HepG2 (cell line): ENCODE measurements at places on chromosomes 3 and 15. TPM values are rescaled to one million over a fixed set of nuclear protein-coding genes. Genes with fewer than 3 reads are reported as not detected.

- no peak overlapping the region for H3K4me3 ChIP-seq
- H3K27ac ChIP-seq, result no peak overlapping the region
- DNase-seq, result peak; percentile 64
- H3K27me3 ChIP-seq, result no peaks in the 10 kb centered on the region
Observed at GRCh38 chr15:65856821-65857455, 12.4 kb upstream of the RAB11A start.

GRCh38 chr3:184574515-184575417 is 13.2 kb downstream of the EPHB3 start:
- H3K4me3 ChIP-seq, result no peak overlapping the region
- peaks cover 33% of the 10 kb centered on the region for H3K27me3 ChIP-seq
- peaks cover 16% of the 10 kb centered on the region for H3K4me1 ChIP-seq
- no peaks in the 10 kb centered on the region for H3K36me3 ChIP-seq

- H3K36me3 ChIP-seq, result peaks cover 79% of the 10 kb centered on the region
- no peaks in the 10 kb centered on the region for H3K27me3 ChIP-seq
- no peak overlapping the region for H3K27ac ChIP-seq
- H3K4me1 ChIP-seq, result peaks cover 7% of the 10 kb centered on the region; the same call in 1 of the 2 replicates
- no peak overlapping the region for H3K4me3 ChIP-seq
Observed at GRCh38 chr15:40032125-40032839, 6.7 kb downstream of the SRP14 start.

DNA sequence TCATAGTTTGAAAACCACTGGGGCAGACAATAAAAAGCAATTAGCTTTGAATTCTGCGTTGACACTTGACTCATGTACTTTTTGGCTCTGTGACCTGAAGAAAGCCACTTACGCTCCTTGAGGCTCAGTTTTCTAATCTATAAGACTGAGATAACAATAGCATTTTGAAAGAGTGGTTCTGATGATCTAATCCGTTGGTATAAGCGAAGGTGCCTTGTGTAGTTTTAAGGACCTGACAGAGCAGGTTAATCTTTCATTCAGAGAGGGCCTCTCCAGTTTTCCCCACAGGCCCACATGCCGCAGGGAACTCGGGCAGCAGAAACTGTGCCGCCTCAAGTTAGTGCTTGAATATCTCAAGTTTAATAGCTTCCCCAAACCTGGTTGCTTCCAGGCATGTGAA is 306.0 kb upstream of the GBE1 start:
- DNase-seq, result no peak
- H3K27ac ChIP-seq, result no peak overlapping the region
- H3K4me1 ChIP-seq, result peaks cover 22% of the 10 kb centered on the region
- no peaks in the 10 kb centered on the region for H3K36me3 ChIP-seq
- H3K27me3 ChIP-seq, result no peaks in the 10 kb centered on the region

DNA sequence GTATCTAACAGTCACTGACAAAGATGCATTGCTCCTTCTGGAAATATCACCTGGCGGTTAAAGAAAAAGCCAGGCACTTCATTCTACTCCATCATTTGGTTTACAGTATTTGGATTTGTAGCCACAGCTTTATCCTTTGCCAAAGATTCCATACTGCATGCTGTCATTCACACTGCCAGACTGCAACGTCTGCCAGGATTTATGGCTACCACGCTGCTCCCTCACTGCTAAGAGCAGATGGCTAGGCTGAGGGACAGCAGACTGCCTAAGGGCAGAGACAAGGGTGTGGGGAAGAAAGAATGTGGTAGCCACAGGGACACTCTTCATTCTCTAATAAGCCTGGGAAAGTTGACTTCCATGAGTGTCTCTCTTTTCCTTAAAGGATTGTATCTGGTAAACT is 1047.0 kb downstream of the TUSC7 start:
- H3K4me3 ChIP-seq, result no peak overlapping the region
- no peak for DNase-seq
- no peaks in the 10 kb centered on the region for H3K4me1 ChIP-seq
- H3K27me3 ChIP-seq, result no peaks in the 10 kb centered on the region
- H3K27ac ChIP-seq, result no peak overlapping the region
- no peaks in the 10 kb centered on the region for H3K36me3 ChIP-seq

GRCh38 chr3:172511783-172512762 is 11.2 kb downstream of the TNFSF10 start:
- peaks cover 26% of the 10 kb centered on the region for H3K4me1 ChIP-seq
- no peak overlapping the region for H3K27ac ChIP-seq
- H3K36me3 ChIP-seq, result peaks cover 2% of the 10 kb centered on the region; the same call in 1 of the 3 replicates
- H3K27me3 ChIP-seq, result no peaks in the 10 kb centered on the region
- no peak for DNase-seq
- H3K4me3 ChIP-seq, result no peak overlapping the region

DNA sequence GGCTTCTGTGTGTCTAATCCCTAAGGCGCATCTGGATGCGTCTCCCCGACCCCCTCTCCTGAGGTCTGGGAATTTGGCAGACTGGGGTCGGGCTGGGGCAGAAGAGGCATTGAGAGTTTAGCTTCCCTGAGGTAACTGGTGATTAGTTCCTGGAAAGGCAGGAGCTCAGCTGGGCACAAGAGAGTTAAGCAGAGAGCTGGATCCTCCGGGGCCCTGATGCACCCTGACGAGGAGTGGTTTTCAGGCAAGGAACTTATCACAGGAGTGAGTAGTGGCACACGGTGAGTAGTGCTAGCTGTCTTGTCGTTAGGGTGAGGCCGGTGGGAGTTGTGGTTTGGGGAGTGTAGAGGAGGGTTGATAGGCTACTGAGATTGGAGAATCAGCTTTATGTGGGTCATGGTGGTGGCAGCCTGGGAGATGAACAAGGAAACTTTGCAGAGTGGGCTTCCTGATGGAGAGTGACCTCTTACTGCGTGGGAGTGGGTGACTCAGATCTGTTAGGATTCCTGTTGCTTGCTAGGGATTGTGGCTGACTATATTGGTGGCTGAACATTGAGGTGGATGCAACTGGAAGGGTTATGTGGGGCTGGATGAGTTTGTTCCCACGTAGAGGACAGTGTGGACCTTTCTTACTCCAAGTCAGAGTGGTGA is 897 bp downstream of the RAD54L2 start:
- H3K27me3 ChIP-seq, result no peaks in the 10 kb centered on the region; the same call in 2 of the 3 replicates
- no peaks in the 10 kb centered on the region for H3K36me3 ChIP-seq
- no peak for DNase-seq
- peaks cover 54% of the 10 kb centered on the region for H3K4me1 ChIP-seq

GRCh38 chr3:67113802-67114407 is 115.8 kb downstream of the KBTBD8 start:
- no peak overlapping the region for H3K4me3 ChIP-seq
- H3K27ac ChIP-seq, result no peak overlapping the region
- no peaks in the 10 kb centered on the region for H3K36me3 ChIP-seq
- no peaks in the 10 kb centered on the region for H3K27me3 ChIP-seq

GRCh38 chr3:188706599-188706998 is 465.2 kb upstream of the TPRG1 start:
- DNase-seq, result no peak
- H3K4me3 ChIP-seq, result no peak overlapping the region
- peaks cover 45% of the 10 kb centered on the region for H3K4me1 ChIP-seq
- H3K36me3 ChIP-seq, result no peaks in the 10 kb centered on the region; the same call in 2 of the 3 replicates
- H3K27me3 ChIP-seq, result no peaks in the 10 kb centered on the region

GRCh38 chr15:40092256-40092978 is 16.3 kb downstream of the BMF start:
- no peaks in the 10 kb centered on the region; the same call in none of the 2 replicates for H3K36me3 ChIP-seq
- H3K27me3 ChIP-seq, result no peaks in the 10 kb centered on the region
- peaks cover 99% of the 10 kb centered on the region for H3K4me1 ChIP-seq
- H3K4me3 ChIP-seq, result peak overlapping the region; percentile 34; the same call in 1 of the 2 replicates
- peak; percentile 84 for DNase-seq

GRCh38 chr3:82802501-82802900 is 1041.1 kb upstream of the GBE1 start:
- DNase-seq, result no peak
- no peak overlapping the region for H3K27ac ChIP-seq
- no peaks in the 10 kb centered on the region for H3K27me3 ChIP-seq
- H3K36me3 ChIP-seq, result no peaks in the 10 kb centered on the region

GRCh38 chr3:130692455-130692854 is 54.2 kb downstream of the PIK3R4 start:
- no peak overlapping the region for H3K4me3 ChIP-seq
- H3K27me3 ChIP-seq, result no peaks in the 10 kb centered on the region
- no peaks in the 10 kb centered on the region for H3K4me1 ChIP-seq
- H3K36me3 ChIP-seq, result peaks cover 8% of the 10 kb centered on the region

GRCh38 chr15:48325400-48325799 is 5.8 kb upstream of the DUT start:
- no peak for DNase-seq
- no peaks in the 10 kb centered on the region for H3K36me3 ChIP-seq
- H3K27me3 ChIP-seq, result no peaks in the 10 kb centered on the region; the same call in 2 of the 3 replicates

DNA sequence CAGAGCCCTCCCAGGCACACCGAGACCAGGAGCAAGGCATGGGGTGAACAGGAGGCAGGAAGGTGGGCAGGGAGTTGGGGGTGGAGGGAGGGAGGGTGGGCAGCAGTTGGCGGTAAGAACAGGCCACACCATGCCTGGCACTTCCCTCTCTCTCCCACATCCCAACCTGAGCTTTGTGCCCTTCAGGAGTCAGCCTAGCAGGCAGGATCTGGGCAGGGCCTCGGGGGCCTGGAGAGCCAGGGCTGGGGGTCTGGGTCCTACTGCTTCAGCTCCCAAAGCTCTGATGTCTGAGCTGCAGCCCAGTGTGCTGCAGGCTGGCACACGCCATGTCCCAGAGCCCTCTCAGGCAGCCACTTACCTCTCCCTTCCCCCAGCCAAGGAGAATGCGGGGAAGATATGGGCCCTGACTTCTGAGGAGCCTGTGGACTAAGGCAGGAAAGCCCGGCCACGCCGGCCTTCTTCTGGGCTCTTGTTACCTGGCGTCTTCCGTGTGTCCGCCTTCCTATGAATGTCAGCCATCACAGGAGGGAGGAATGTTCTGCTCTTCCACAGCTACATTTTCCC is 2.9 kb upstream of the MYL3 start:
- H3K4me1 ChIP-seq, result peaks cover 58% of the 10 kb centered on the region
- peaks cover 6% of the 10 kb centered on the region; the same call in 2 of the 3 replicates for H3K27me3 ChIP-seq
- H3K27ac ChIP-seq, result no peak overlapping the region
- DNase-seq, result no peak
- no peaks in the 10 kb centered on the region for H3K36me3 ChIP-seq
- H3K4me3 ChIP-seq, result no peak overlapping the region

DNA sequence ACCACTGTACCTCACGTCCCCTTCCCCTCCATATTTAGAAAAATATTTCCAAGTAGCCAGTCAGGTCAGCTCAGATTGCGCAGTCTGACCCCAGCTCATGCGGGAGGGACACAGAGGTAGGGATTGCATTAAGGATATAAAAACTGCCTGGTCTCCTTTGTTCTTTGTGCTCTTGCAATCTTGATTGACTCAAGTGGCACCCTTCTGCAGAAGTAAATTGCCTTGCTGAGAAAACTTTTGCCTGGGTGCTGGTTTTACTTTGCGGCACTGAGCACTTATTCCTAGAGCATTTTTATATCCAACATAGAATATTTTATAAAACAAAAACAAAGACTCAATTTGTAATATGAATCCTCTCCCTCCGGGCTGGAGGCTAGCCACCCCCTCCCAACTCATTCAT is 54.8 kb downstream of the BTD start:
- no peak overlapping the region for H3K4me3 ChIP-seq
- H3K27me3 ChIP-seq, result no peaks in the 10 kb centered on the region
- H3K27ac ChIP-seq, result no peak overlapping the region

DNA sequence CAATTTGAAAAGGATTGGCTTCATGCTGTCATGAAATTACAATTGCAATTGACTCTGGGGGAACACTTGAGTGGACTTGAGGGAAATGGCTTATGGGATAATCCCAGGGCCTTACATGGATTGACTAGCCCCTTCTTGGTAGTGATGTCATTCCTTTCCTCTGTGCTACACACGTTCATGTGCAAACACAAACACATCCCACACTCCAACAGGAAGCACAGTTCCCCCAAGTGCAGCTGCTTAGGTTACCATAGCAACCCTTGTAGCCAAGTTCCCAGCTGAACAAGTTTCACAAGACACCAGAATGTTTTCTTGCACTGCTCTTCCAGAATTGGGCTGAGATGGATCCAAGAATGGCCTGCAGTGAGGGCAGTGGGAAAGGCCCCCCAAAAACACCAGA is 217.0 kb downstream of the ZNF621 start:
- no peak overlapping the region for H3K4me3 ChIP-seq
- no peaks in the 10 kb centered on the region for H3K36me3 ChIP-seq
- DNase-seq, result no peak
- H3K27ac ChIP-seq, result no peak overlapping the region

DNA sequence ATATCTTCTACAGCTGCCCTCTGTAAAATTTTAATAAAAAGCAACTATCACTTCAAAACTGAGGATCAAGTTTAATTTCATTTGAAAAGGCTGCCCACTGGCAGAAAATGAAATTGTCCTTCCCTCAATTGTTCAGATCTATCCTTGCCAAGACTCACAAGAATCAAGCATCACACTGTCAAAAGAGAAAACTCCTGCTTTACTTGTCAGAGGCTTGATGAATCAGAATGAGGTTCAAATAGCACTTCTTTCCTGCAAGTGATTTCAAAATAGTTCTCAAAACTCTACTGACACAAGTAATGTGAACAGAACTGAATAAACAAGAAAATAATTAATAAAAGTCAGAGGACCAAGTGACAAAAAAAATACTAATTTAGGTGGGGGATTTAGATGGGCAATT is 70.6 kb downstream of the GOLIM4 start:
- DNase-seq, result no peak
- H3K4me1 ChIP-seq, result no peaks in the 10 kb centered on the region
- H3K4me3 ChIP-seq, result no peak overlapping the region
- peaks cover 78% of the 10 kb centered on the region for H3K36me3 ChIP-seq
- H3K27ac ChIP-seq, result no peak overlapping the region
- no peaks in the 10 kb centered on the region for H3K27me3 ChIP-seq

DNA sequence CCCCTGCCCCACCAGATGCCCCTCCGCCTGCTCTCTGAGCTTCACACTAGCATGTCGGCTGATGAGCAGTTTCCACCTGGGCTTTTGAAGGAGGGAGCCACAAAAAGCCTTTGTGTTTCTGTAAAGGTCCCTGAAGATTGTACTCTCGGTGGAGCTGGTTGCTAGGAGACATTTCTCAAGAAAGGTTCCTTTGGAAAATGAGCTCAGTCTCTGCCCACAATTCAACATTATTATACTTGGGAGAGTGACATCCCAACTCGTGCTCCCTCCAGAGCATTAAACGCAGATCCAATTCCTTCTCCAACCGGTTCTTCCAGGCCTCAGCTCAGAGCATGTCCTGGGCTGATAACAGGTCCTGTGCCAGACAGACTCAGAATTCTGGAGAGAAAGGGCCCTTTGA is 26.8 kb upstream of the FAM107A start:
- DNase-seq, result no peak
- no peak overlapping the region for H3K27ac ChIP-seq
- no peaks in the 10 kb centered on the region for H3K36me3 ChIP-seq
- H3K4me3 ChIP-seq, result no peak overlapping the region
- H3K27me3 ChIP-seq, result no peaks in the 10 kb centered on the region; the same call in 1 of the 2 replicates
- H3K4me1 ChIP-seq, result no peaks in the 10 kb centered on the region

ITPKA gene
- total RNA-seq, result 29.7 and 41.3 TPM in 2 replicates

SEMA6D gene
- total RNA-seq, result not detected in 2 replicates

ACTC1 gene
- not detected in 2 replicates for total RNA-seq

ARPIN gene
- 5.0 and 5.3 TPM in 2 replicates for total RNA-seq

CCR8 gene
- not detected in 2 replicates for total RNA-seq

ZBTB47 gene
- total RNA-seq, result 1.4 and 3.1 TPM in 2 replicates
